Pons (tissue), 1 donor: ENCODE measurements at places on chromosomes 16 and 17.

DNA sequence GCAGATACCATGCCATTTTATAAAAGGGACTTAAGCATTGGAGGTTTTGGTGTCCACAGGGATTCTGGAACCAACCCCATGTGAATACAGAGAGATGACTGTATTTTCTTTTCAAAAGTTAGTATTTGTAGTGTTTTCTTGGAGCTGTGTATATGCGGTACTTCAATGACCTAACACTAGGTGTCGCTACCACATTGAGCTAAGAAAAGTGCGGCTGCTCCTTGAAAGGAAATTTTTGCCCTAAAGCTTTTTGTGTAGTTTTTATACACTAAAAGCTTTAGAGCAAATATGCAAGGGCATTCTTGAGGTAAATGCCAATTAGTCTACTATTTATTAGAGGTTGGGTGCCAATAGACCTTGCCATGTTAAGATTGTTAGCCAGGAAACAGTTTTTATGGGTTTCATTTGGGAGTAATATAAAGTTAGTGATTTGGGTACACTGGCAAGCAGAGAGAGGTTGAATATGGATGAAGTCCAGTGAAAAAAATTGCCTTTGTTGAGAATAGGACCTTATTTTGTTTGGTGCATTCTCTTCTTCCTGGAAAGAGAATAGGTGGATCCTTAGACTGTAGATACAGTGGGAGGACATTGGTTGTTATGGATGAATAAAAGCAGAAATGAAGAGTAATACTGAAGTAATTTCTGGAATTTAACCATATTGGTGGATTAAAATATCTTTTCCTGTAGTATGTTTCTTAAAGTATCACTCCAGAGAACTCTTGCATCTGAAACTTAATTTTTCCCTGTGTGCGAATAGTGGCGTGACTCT, 43.3 kb downstream of the BCAS3 start:
- DNase-seq, result peak; percentile 83

GRCh38 chr16:23229714-23230113, 47.2 kb downstream of the SCNN1G start:
- DNase-seq, result no peak

- DNase-seq, result no peak
Measured at GRCh38 chr16:17476414-17477259, 5.9 kb upstream of the XYLT1 start.

DNA sequence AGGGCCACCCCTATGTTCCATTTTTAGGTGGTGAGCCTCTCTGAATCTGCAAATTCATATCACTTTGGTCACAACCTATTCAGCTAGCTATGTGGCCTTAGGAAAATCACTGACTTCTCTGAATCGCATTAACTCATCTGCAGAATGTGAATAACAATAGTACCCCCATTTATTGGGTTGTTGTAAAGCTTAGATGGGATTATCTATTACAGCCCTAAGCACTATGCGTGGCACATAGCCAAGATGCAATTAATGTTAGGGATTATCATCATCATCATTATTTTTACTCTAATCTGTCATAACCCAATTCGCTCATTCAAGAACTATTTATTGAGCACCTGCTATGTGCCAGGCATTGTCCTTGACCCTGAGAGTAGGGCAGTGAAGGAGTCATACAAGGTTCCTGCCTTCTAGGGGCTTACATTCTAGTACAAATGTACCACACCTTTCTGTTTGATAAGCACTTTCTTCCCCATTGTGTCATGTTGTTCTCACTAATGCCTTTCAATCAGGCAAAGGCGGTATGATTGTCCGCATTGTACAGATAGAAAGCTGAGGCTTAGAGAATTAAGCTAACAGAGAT, 38.5 kb downstream of the CHD9 start:
- no peak for DNase-seq

GRCh38 chr17:7431231-7431630, 2.6 kb downstream of the SPEM3 start:
- DNase-seq, result no peak

DNA sequence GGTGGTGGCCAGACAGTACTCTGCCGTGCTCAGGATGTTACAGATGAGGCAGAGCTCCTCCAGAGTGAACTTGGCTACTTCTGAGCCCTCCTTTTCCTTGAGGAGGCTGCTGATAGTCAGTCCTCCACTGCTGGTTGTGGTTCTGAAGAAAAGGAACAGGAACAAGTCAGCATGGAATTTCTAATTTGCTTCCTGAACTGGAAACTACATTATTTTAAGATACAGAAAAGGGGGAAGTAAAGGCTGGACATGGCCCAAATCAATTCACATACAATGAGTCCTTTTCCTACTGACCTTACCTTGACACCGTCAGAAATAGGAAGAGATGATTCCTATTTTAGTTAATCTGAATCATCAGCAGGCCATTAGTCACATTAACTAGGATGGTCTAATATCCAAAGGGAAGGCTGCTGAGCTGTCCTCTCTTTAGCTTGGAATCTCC, 154.2 kb downstream of the VPS53 start:
- peak; percentile 37 for DNase-seq

GRCh38 chr16:84700446-84701300, 873 bp downstream of the USP10 start:
- DNase-seq, result peak; percentile 56

DNA sequence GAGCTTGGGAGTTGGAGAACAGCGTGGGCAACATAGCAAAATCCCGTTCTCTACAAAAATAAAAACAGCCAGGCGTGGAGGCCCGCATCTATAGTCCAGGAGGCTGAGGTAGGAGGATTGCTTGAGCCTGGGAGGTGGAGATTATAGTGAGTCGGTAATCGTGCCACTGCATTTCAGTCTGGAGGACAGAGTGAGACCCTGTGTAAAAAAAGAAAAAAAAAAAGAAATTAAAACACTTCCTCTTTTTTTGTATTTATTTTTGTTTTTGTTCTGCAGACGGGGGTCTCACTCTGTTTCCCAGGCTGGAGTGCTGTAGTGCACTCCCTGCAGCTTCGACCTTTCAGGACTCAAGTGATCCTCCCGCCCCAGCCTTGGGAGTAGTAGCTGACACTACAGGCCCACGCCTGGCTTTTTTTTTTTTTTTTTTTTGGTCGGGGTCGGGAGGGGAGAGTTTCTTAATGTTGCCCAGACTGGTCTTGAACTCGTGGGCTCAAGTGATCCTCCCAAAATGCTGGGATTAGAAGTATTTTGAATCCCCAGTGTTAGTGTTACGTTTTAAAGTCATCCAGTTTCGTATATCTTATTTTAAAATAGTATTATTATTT, 1.5 kb downstream of the IST1 start:
- no peak for DNase-seq

GRCh38 chr16:5428932-5429331, 331.3 kb upstream of the EEF2KMT start:
- DNase-seq, result no peak

GRCh38 chr16:67653128-67653788, 6.8 kb downstream of the ACD start:
- no peak for DNase-seq

GRCh38 chr16:698911-699671, 6.5 kb downstream of the FBXL16 start:
- no peak for DNase-seq

- no peak for DNase-seq
Measured at GRCh38 chr16:76943921-76944320, 247.1 kb upstream of the MON1B start.

- no peak for DNase-seq
Measured at GRCh38 chr17:76238847-76239537, 1.3 kb downstream of the RNF157 start.

DNA sequence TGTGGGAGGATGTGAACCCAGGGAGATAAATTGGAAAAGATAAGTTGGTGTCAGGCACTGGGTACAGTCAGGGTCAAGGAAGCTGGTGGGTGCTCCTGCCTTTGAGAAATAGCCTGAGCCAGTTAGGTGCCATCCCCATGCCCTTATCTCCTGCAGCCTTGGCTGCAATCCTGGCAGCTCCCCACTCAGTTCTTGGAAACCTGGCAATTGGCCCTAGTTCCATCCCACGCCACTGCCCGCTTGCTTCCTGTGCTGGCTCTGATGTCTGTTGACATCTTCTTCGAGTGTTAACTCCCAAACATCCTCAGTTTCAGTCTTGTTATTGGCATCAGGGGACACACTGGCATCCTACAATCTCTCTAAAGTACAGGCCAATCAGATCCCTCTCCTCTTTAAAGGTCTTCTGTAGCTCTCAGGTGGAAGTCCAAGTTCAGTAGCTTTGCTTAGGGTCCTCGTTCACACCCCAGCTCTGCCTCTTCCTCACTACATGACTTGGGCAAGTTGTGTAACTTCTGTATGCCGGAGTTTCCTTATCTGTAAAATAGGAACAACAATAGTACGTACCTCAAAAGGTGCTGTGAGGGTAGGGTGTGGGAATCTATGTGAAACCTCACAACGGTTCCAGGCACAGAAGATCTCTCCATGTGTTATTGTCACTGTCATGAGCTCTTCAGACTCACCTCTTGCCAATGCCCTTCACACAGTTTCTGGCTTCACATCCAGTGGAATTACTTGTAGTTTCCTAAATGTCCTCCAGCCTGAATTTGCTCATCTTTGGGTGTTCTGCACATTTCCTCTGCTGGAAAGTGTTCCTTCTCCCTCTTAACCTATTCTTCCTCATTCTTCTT, 13.5 kb upstream of the PRKAR1A start:
- peak; percentile 37 for DNase-seq

DNA sequence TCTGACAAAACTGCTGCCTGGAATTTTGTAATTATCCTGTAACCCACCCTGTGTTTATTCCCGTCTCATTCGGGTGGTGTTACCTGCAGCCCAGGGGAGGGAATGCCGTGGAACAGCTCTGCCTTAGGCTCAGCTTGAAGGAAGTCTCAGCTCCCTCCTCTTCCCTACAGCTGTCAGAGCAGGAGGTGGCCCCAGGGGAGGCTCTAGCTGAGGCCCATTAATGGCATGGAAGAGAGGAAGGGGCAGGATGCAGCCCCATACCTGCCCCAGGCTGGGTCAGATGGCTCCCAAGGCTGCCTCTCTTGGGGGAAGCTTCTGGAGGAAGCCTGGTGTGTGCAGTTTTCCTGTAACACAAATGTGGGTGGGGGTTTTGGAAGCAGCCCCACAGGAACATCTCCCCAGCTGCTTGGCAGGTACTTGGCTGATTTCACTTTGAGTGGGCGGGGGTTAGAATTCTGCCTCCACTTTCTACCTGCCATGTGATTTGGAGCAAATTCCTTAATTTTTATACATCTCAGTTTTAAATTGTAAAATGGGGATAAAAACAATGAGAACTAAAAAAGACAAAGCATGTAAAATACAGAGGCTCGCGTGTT, 103.9 kb downstream of the MGAT5B start:
- DNase-seq, result no peak

DNA sequence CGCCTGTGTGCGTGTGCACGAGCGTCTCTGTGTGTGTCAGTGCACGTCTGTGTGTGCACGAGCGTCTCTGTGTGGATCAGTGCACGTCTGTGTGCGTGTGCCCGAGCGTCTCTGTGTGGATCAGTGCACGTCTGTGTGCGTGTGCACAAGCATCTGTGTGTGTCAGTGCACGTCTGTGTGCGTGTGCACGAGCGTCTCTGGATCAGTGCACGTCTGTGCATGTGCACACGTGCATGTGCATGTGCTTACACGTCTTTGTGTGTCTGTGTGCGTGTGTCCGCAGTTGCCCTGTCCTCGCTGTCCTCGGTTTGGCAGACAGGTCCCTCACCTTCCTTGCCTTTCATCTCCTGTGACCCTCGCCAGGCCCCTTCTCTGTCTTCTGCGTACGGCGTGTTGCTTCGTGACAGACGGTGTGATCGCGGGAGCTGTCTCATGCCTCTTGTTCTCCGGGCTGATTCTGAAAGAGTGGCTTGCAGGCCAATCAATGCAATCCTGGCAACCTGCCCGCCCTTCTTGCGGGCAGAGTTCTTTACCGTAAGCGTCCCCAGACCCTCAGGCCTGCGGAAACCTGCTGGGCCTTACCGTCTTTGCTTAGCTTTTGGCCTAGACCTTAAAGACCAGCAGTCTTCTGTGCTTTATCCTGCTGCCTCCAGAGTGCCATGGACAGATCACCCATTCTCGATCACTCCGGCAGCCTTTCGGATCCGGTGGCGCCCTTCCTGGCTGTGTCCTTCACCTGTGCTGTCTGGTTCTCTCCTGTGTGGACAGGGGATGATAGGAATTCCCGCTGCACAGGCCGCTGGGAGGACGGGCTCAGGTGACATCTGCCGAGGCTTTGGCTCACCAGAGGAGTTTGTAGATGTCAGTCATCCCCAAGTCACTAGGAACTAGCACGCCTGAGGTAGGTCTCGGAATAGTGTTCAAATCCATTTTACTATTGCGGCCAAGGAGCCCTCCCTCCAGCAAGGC, 18.5 kb downstream of the MLYCD start:
- DNase-seq, result no peak

- DNase-seq, result no peak
Measured at GRCh38 chr17:79233916-79234551, 159.4 kb downstream of the ENGASE start.

DNA sequence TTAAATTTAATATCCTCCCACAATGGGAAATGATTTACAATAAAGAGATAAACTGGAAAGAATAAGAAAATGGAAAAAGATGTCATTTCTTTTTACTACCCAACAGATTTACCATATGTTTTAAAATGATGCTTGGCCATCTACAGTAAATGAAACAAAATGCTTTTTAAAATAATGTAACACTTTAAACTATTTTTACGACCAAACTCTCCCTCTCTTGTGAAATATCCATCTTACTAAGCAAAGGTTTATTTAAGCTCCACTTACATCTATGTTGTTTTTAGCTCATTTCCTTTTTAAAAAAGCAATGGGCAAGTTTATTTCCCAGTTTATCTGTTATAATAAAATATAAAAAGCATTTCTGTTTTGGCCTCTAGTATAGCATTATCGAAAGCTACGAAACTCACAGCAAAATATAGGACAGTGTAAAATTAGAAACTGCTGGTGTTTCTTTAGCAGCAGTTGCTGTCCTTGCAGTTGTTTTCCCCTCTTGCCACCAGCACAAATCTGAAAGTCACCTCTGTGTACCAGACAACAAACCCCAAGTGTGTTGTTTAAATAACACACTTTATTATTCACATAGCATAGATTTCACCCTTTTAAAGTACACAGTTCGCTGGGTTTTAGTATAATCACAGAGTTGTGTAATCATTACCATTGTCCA, 195.1 kb downstream of the CDRT15L2 start:
- DNase-seq, result no peak

DNA sequence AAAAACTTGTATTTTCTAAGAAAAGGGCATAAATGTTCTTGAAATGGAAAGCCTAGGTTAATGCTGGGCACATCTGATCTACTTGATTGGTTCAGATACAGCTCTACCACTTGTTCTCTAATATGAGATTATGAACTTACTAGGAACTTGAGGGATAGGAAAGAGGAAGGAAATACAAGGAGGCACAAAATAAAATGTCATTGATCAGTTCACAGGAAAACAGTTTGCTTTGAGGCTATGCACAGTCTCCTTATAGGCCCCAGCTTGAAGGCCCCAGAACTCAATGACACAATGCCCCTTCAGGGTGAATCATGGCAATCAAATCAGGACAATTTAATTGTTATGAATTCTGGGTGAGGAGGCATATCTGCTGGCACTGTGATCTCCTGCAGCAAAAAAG, 27.1 kb downstream of the NXPH3 start:
- no peak for DNase-seq

DNA sequence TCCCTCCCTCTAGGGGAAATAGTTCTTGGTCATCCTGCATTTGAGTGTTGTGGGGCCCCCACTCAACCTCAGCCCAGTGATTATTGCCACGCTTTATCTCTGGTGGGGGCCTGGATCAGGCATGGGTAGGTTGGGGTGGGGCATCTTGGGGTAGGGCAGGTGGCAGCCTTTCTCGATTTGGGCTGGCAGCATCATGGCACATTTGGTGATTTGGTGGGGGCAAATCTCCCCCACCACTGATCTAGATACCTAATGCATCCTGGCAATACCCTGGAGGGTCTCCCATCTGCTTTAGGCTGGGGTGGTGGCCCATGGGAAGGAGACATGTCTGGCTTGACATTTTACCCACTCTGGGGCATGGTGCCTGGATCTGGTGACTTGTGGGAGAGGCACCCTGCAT, 40.2 kb downstream of the NLRP1 start:
- DNase-seq, result no peak

GRCh38 chr16:20072874-20073202, 852 bp downstream of the GPR139 start:
- no peak for DNase-seq
